ENCODE measurements at places on chromosomes 2 and 18.

DNA sequence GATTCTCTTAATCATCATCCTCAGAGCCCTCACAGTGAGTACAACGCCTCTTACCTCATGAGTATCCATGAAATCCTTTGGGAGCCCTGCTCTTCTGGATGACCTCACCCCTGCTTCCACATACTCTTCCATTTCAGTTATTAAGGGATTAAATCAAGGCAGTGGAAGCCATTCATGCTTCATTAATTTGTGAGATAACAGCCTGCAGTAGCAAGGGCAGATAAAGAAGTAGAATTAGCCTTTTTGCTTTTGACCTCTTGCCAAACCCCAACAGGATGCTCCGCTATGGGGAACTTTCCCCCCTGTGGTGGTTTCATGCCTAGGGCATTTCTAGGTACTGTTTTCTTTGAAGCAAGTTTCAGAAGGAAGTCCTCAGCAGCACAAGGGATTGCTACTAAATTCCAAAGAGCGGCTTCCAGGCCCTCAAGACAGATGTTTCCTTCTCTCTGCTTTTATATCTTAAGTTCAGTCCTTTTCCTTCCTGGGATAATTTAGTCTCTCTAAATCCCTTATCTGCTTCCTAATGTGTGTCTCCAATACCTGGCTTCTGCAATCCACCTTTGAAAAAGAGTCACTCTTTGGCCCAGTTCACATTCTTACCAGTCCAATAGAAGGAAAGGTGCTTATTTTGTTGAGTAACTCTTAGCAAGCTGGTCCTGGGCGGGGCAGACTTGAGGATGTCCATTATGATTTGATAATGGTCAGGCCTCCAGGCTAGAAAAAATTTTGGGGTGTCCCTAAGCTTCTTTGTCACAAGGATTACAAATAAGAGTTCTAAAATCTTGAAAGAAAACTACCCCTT, 76.9 kb downstream of the MYO1B start:
- DNase-seq, result peak; percentile 89

DNA sequence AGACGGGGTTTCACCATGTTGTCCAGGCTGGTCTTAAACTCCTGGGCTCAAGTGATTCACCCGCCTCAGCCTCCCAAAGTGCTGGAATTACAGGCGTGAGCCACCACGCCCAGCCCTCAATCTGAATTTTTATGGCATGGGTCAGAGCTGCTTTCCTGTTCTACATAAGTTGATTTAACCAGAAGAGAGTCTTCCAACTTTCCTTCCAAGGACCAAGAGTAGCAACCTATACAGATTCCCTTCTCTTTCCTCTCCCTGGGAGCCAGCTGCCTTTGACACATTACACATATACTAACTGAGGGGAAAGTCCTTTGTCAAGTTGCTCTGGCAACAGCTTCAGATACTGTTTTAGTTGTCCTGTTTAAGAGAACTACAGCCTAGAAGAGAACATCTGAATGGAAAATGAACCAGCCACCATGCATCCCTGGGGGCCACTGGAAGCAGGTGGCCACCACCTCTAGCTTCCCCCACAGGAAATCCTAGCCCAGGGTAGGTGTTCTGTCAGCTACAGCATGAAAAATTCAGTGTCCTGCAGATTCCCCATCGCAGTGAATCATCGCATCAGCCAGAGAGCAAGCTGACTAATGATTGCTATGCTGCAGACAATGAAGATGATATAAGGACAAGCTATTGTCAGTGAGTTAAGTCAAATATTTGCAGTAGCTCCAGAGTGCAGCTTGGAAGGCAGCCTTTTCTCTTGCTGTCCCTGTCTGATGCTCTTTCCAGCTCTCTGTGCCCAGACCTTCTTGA, 62.9 kb downstream of the POMC start:
- DNase-seq, result peak; percentile 91

GRCh38 chr18:1595195-1595594, 690.5 kb downstream of the ADCYAP1 start:
- DNase-seq, result no peak

DNA sequence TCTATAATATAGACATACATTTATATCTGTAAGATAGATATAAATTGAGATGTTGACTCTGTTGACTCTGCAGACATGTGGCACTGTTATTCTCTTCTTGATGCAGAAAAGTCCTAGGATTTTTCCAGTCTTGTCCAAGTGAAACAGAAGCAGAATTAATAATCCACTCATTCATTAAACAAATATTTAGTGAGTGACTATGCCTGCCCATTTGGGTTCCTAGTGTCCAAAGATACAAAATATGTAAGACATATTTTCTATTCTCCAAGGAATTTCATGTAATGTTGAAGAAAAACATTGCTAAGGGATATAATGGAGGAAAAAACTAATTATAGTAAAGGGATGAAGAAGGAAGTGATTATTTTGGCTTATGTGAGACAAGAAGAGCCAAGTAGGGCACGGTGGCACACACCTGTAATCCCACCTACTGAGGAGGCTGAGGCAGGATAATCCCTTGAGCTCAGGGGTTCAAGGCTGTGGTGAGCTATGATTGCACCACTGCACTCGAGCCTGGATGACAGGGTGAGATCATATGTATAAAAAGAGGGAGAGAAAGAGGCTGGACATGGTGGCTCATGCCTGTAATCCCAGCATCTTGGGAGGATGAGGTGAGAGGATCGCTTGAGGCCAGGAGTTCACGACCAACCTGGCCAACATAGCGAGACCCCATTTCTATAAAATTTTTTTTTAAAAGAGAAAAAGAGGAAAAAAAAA, 19.9 kb upstream of the PLEKHH2 start:
- no peak for DNase-seq

GRCh38 chr2:189300916-189301315, 121.4 kb upstream of the COL5A2 start:
- no peak for DNase-seq

GRCh38 chr2:172970660-172971059, 105.0 kb upstream of the MAP3K20 start:
- DNase-seq, result no peak

- DNase-seq, result peak; percentile 21
Observed at GRCh38 chr2:226187156-226187555, 612.5 kb downstream of the IRS1 start.

GRCh38 chr2:127581050-127581345, 45.5 kb downstream of the MYO7B start:
- DNase-seq, result no peak
